ENCODE measurements at places on chromosomes 6 and 20.
A peak's percentile ranks its signal among the peaks of the same experiment; 100 is the strongest.

DNA sequence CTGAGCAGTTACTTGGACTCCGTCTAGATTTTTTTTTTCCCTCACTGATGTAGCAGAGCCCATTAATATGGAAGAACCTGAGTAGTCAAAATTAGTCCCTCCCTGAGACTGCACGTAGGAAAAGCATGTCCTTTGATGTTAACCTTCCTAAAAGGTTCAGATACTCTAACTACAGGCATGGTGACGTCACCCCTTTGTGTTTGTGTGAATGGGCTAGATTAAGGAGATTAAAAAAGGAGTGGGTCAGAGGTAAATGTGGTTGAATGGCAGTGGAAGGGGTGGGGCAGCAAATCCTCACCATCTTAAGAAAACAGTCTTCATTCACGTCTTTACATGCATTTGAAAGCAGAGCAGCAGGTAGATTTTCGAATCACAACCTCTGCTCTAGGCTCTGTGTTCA, 521.1 kb downstream of the TFAP2B start:
- no peak for DNase-seq

DNA sequence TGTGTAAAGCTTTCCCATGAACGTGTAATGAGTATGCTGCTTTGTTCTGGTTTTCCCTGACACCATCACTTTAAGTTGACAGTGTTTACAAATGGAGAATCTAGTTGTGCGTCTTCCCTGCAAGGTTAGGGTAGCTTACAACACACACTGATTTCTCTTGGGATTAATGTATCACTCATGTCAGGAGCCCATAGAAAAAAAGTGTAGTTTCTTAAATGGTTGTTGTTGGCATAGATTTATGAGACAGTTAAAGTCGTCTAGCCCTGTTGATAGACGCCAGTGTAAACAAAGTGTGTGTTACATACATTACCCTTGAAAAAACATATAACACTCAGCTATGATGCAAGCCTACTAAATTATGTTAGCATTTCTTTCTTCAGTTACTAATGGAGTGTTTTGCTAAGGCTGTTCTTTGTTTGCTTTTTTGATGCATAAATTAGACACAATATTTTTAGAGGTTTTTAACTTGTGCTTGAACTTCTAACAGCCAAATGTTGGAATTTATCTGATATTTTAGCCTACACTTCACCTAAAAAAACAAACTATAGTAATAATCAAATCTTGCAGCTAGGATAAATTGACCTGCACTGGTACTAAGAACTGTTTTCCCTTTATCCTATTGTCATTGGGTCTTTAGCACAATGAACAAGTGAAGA, 88.6 kb downstream of the RNF217 start:
- DNase-seq, result no peak

- no peak for DNase-seq
These were observed 168.0 kb upstream of the PHACTR1 start for GRCh38 chr6:12548526-12548925.

DNA sequence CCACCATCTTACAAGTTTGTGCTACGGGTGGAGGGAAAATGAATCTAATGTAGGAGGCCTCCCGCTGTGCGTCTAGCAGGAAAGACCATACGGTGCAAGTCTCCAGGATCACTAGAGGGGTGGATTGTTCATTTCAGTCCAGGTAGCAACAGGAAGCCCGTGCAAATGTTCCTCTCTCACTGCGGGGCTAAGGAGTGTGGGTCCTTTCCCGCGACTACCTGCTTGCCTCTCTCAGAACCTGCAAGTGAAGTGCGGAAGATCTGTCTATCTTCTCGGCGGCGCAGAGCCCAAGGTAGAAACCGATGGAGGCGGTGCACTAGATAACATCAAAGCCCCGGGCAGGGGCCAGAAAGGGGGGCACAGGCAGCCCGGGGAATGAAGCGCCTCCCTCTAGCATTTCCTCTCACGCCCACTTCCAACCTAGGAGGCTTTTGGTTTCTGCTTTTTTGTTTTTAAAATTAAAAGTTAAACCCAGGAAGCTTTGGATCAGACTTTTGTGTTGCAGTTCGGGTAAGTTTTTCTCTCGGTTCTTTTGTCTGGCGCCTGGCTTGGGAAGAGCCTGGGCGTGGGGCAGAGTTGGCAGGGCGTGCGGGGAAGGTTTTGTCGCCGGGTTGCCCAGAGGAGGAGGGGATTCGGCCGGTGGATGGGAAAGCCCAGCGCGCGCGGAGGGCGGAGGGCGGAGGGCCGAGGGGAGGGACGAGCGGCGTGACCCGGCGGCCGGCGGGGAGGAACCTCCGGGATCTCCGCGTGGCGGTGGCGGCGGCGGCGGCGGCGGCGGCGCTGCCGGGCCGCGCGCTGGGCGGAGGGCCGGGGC, 3.5 kb upstream of the HIVEP1 start:
- DNase-seq, result peak; percentile 88

- DNase-seq, result no peak
These were observed 45.9 kb upstream of the ZNFX1 start for GRCh38 chr20:49323622-49324238.

- DNase-seq, result peak; percentile 62
These were observed 162.3 kb downstream of the MRPL14 start for GRCh38 chr6:43964659-43965570.

DNA sequence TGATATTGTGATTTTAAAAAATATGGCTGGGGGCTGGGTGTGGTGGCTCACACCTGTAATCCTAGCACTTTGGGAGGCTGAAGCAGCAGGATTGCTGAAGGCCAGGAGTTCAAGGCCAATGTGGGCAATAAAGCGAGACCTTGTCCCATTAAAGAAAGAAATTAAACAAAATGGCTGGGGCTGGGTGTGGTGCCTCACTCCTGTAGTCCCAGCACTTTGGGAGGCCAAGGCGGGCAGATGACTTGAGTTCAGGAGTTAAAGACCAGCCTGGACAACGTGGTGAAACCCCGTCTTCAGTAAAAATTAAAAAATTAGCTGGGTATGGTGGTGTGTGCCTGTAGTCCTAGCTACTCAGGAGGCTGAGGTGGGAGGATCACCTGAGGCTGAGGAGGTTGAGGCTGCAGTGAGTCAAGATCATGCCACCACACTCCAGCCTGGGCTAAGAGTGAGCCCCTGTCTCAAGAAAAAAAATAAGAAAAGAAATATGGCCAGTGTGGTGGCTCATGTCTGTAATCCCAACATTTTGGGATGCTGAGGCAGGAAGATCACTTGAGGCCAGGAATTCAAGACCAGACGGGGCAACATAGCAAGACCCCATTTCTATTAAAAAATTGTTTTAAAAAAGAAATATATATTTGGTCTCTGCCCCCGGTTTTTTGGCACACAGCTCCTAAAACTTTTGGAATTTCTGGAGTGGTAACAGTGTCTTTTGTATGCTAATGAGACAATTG, 39.8 kb downstream of the SLC17A5 start:
- DNase-seq, result no peak

DNA sequence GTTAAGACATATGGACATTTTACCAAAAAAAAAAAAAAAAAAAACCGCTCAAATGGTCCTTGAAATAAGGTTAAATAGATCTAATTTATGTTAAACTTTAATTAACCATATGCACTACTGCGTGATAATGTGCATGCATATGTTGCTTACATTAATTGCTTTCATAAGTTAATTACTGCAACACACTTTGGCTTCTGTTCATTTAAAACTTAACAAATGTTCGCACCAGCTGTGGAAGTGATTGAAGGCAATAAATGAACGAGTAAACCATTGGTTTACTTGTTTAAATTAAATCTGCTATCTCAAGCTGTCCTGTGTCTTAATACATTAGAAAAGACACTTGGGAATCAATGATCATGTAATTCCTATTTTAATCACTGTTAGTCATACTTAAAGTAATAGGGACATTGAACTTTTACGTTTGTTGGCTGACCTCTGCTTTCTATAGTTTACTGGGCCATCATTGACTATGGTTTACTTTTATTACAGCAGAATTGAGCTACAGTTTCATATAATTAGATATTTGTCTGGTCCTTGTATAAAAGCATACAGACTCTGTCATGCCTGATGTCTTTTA, 294.7 kb downstream of the KHDC1L start:
- no peak for DNase-seq

GRCh38 chr20:50608750-50609104, 82.6 kb downstream of the RIPOR3 start:
- DNase-seq, result no peak

- DNase-seq, result no peak
These were observed 244.2 kb downstream of the NRN1 start for GRCh38 chr6:5762561-5762968.

GRCh38 chr6:2632976-2633584, 117.6 kb downstream of the MYLK4 start:
- no peak for DNase-seq

- no peak for DNase-seq
These were observed 312.3 kb downstream of the HAO1 start for GRCh38 chr20:7627734-7628663.

DNA sequence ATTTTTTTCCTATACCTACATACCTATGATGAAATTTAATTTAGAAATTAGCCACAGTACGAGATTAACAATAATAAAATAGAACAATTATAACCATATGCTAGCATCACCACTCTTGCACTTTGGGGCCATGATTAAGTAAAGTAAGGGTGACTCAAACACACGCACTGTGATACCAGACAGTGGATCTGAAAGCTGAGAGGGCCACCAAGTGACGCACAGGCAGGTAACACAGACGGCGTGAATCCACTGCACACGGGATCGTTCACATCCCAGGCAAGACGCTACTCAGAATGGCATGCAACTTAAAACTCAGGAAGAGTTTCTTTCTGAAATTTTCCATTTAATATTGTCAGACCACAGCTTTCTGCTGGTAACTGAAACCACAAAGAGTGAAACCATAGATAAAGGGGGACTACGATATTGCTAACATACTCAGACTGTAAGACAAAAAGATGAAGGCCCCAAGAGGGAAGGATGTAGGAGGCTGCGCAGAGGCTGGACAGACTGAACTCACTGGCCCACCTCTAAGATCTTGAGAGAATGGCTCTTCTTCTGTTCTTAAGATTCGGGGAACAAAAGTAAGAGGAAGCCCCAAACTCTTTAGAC, 17.9 kb downstream of the RRBP1 start:
- DNase-seq, result no peak

- DNase-seq, result no peak
These were observed 38.5 kb upstream of the TAB2 start for GRCh38 chr6:149278997-149279396.

DNA sequence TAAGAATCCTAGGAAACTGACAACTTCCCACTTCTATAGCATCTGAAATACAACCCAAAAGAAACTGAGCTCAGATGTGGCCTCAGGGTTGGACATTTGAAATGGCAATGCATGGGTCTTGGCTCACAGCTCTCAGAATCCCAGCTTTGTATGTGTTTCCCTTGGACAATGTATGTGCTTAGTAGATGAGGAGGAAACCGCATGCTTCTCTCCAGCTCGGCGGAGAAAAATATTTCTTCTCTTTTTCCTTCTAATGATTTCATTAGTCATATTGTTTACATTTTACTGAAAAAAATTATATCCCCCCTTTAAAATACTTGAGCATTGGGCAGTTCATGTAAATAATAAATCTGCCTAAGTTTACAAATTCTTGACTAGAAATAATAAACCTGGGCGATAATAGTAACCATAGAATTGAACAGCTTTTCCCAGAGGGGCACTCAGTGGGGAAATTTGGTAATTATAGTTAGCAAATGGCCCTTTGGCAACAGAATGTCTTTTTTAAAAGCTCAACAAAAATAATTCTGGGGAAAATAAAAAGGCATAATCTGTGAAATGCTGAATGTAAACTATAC, 55.3 kb downstream of the PFDN4 start:
- DNase-seq, result no peak

GRCh38 chr6:45115696-45116095, 212.4 kb upstream of the RUNX2 start:
- no peak for DNase-seq

- DNase-seq, result no peak
These were observed 76.1 kb downstream of the CDC40 start for GRCh38 chr6:110256366-110256765.

GRCh38 chr20:53157443-53158408, 185.6 kb downstream of the TSHZ2 start:
- no peak for DNase-seq

GRCh38 chr6:161135695-161136591, 137.9 kb downstream of the AGPAT4 start:
- DNase-seq, result no peak

DNA sequence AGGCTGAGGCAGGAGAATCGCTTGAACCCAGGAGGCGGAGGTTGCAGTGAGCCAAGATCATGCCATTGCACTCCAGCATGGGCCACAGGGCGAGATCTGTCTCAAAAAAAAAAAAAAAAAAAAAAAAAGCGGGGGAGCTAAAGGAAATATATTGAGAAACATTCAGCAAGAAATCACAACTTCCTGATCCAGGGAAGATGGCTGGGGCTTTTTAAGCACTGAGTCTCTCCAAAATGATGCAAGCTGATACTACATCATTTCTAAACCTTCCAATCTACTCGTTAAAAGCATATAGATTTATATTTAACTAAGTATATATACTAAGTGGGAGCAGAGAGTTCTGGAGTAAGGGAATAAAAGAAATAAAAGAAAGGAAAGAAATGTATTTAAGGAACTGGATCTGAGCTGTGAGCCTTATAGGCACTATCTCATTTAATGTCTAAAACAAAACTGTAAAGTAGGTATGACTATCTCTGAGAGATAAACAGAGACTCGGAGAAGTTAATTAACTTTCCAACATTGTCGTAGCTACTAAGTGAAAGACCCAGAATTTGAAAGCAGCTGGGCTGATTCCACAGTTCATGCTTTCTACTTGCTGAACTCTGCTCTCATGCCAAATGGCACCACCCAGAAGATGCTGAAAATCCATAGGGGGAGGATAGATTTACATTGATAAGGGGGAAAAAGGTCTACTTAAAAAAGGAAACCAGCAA, 215.0 kb upstream of the MARCKS start:
- no peak for DNase-seq

DNA sequence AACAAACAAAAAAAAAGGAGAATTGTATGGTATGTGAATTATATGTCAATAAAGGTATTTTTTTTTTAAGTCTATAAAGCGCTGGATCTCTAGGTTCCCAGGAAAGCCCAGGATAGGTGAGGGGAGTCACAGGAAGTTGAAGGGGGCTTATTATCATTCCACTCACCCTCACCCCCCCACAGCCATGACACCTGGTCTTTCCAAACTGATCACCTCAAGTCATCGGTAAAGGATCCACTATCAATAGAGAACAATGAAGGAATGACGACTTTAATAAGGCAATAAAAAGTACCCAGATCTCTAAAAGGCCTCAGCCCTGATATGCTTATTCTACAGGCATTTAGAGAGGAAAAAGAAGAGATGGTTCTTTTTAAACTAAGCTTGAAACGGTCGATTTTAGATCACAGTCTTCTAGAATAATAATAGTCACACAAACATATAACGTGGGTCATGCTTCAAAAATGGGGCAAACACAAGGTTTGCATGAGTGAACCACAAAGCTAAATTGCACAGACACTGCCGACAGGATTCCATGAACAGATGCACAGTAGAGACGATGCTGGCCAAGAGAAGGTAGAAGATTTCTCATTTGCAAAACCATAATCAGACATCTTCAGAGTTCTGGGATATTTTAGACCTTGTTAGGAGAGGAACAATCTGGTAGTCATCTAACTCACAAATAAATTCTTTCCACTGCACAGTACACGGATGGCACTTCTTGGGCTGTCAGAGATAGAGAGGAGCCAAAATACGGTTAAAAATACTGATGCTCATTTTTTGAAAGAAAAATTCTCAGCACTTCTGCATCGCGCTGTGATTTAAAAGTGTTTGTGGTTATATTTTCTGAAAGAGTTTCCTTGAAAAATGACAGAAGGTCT, 21.0 kb downstream of the ZMYND8 start:
- DNase-seq, result no peak

GRCh38 chr6:72689107-72689954, 67.5 kb downstream of the KCNQ5 start:
- no peak for DNase-seq

GRCh38 chr20:61888101-61888865, 177.4 kb downstream of the TAF4 start:
- DNase-seq, result no peak

GRCh38 chr6:77620278-77620882, 32.5 kb upstream of the MEI4 start:
- no peak for DNase-seq

All from coronary artery (tissue), 2 donors.